GM04503 (cell line): ENCODE measurements at places on chromosomes 1 and 21.

GRCh38 chr1:225532240-225532944 lies 104.6 kb upstream of the LBR start:
- no peak for DNase-seq

DNA sequence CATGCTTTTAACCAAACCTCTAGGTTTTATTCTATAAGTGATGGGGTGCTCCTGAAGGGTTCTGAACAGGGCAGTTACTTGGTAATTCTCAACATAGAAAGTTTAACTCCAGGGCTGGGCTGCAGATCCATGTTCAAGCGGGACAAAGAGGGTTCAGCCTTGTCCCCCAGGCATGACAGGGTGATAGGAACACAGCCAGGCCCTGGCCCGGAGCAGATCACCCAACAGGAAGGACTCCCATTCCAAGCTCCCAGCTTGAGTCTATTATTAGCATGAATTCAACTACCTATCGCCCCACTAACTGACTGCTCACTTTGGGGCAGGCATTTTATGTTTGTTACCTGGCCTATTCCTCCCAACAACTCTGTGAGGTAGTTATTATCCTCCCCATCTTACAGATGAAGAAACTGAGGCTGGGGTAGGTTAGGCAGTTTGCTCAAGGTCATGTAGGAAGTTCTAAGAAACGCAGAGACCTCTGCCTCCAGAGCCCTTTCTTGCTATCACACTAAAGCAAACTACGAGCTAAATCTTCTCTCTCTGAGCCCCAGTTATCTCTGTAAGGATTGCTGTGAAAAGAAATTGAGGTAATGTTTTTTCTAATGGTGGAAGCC lies 14.5 kb downstream of the ASAP3 start:
- DNase-seq: no peak

GRCh38 chr21:28602546-28602945 lies 390.1 kb downstream of the LTN1 start:
- no peak for DNase-seq

- DNase-seq: no peak
Measured at GRCh38 chr1:161825831-161826230, 59.7 kb downstream of the ATF6 start.

DNA sequence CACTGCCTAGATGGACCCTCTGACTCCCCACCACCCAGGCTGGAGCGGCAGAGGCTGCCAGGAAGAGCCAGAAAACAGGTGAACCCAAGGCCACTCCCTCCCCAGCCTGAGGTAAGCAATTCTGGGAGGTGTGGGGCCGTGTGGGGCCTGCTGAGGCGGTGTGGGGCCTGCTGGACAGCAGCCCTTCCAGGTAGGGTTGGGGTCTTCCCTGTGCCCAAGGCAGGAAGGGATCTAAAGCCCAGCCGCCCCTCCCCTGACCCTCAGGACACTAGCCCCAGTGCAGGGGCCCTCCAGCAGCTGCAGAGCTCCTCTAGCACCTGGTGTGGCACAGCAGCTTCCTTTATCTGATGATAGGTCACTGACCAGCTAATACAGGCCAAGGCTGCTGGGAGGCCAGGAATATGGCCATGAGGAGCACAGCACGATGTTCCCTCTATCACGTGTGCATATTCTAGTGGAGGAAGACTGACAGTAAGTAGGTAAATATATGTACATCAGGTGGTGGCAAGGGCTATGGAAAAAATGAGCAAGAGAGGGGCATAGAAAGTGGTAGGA lies 86.9 kb downstream of the IER5 start:
- DNase-seq: no peak

- no peak for DNase-seq
Measured at GRCh38 chr1:156612666-156613065, 6.5 kb upstream of the HAPLN2 start.

DNA sequence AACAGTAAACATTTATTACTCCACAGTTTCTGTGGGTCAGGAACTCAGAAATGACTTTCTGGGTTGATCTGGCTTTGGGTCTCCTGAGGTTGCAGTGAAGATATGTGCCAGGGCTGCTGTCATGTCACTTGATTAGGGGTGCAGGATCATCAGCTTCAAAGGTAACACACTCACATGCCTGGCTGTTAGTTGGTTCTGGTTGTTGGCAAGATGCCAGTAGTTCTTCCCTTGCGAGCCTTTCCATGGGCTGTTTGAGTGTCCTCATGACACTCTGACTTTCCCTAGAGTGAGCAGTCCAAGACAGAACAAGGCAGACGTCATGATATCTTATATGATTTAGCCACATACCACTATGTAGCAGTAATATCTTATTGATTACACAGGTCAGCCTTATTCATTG lies 1.8 kb downstream of the SWT1 start:
- no peak for DNase-seq

GRCh38 chr1:117857418-117857817 lies 72.0 kb downstream of the GDAP2 start:
- DNase-seq: no peak

DNA sequence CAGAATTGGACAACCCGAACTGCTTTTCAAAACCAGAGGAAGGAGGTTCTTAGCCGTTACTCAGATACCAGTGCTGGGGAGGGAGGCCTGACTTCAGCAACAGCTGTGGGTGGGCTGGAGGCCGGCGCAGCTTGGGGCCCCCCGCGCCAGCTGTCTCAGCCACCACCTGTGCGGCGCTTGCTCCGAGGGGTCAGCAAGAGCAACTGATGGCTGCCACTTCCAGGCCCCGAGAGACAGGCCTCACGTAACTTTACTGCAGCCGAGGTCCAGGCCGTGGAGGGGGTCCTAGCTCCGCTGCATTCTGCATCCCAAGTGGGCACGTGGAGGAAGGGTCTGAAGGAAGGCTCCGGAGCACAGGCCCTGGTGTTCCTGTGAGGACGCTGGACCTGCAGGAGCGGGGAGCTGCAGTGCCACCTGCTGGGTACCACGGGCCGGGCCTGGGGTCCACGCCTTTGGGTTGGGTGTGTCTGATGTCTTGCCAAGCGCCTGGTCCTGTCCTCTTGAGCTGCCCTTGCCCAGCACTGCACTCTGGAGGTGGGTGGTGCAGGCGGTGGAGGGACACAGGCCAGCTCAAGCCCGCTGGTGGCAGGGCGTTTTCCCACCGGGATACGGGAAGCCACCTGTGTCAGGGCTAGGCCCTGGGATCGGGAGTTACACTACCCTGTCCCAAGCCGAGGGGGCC lies 9.8 kb downstream of the THAP3 start:
- no peak for DNase-seq

DNA sequence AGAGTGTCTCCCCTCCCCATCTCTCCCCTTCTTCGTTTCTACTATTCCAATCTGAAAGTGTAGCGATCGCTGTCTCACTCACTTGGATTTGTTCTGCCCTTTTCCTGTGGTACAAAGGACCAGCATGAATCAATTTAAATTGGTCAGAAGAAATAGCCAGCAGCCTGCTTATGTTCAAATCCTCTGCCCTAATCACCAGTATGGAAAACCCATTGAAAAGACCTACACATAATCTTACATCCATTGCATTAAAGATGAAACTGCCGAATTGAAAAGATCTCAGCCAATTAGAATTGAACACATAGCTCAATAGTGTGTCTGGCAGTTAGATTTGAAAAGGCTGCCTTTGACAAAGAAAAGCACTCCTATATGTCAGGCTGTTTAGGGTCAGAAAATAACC lies 122.6 kb downstream of the TNNI3K start:
- DNase-seq: no peak

DNA sequence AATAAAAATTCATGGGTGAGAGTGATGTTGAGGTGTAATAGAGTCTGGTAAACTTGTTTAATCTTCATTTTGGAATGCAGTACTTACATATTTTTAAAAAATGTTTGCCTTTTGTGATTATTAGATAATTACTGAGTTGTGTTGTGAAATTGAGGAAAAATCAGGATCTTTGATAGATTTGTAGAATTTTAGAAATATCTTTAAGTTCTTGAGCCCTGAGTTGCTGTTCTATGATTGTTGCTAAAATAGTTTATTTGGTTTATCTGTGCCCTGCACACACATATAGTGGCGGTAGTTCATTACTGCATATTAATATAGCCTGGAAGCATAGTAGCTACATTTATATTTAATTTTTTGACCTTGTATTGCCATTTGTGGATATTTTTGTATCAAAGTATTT lies 1.6 kb downstream of the B3GALT2 start:
- DNase-seq: no peak

DNA sequence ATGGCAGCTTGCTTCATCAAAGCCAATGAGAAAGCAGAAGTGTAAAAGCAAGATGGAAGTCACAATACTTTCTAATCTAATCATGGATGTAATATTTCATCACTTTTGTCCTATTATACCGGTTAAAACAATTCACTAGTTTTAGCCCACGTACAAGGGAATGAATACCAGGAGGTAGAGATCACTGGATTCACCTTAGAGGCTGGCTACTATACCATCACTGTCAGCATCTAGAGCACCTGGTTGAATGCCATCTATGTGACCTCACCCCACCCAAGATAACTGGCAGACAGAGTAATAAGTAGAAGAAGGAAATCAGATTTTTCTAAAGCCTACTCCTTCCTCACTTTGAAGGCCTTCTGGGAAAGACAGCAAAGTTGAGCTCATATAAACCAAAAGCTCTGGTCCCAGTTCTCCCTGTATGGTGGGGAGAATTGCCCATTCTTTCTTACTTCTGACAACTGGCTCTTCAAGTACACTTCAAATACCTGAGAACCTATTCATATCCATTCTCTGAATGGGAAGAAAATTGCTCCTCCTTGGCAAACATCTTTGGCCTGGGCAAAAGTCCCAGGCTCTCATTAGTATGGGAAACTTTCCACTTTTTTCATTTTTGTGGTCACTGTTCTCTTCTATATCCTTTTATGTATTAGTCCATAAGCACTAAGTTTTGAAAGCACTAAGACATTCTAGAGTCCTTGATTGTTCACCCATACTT lies 24.8 kb downstream of the HSD3B1 start:
- peak; percentile 30 for DNase-seq

- no peak for DNase-seq
Measured at GRCh38 chr21:26397545-26397944, 175.5 kb downstream of the CYYR1 start.

GRCh38 chr1:108679586-108680213 lies 12.4 kb upstream of the PRPF38B start:
- DNase-seq: no peak

DNA sequence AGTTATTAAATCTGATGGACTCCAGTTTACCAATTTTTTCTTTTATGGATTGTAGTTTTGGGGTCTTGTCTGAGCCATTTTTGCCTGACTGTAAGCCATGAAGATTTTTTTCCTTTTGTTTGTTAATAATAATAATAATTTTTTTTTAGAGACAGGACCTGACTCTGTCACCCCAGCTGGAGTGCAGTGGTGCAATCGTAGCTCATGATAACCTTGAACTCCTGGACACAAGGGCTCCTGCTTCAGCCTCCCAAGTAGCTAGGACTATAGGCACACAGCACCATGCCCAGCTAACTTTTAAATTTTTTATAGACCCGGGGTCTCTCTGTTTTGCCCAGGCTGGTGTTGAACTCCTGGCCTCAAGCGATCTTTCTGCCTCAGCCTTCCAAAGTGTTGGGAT lies 6.3 kb downstream of the PTBP2 start:
- DNase-seq: no peak

GRCh38 chr1:59505596-59506028 lies 208.7 kb downstream of the FGGY start:
- DNase-seq: no peak

GRCh38 chr1:27097484-27097917 lies 57.4 kb downstream of the SLC9A1 start:
- DNase-seq: peak; percentile 31

DNA sequence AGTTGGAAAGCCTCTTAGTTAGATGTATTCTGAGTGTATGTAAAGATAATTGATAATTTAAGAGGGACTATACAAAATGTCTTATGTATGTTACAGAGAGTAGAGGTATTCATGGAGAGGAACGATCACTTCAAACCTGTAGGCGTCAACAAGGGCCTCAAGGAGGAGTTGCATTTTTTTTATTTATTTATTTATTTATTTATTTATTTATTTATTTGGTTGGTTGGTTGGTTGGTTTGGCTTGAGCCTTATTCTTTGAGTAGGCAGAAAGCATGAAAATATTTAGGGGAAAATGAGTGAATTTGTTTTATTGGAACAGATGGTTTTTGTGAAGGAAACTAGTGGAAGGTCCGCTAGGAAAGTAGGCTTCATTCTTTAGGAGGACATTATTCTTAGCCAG lies 8.5 kb downstream of the ANGPTL1 start:
- no peak for DNase-seq

DNA sequence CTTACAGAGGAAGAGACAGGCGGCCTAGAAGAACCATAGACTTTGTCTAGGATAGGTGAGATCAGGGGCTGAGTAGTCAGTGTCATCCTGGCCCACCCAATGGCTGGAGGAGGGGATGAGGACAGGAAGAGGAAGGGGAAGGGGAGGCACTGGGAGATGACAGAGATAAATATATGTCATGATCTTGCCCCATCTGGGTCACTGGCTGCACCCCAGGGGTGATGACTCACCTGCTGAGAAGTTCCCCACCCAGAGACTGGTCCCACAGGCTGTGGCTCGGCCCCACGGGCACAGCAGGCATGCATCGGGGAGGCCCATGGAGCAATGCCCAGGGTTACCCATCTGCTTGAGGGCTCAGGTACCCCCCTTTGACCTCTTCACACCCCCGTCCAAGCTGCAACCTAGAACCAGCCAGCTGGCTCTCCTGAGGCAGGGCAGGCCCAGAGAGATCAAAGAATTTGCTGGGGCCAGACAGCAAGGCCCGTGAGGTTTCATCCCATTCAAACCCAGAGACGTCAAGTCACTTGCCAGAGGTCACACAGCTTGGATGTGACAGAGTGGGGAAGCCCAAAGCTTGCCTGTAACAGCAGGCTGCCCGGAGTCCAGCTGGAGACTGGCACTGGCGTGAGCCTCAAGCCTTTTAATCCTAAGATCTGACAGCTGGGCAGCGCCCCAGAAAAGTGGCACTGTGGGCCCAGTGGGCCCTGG lies 34.7 kb upstream of the CASZ1 start:
- DNase-seq: no peak

GRCh38 chr21:37208056-37208721 lies 58.9 kb downstream of the VPS26C start:
- no peak for DNase-seq

GRCh38 chr1:240138867-240139266 lies 47.2 kb downstream of the FMN2 start:
- no peak for DNase-seq
